Sigmoid colon (tissue), 7 donors: ENCODE measurements at places on chromosomes 12 and 14.
A peak's percentile ranks its signal among the peaks of the same experiment; 100 is the strongest.

DNA sequence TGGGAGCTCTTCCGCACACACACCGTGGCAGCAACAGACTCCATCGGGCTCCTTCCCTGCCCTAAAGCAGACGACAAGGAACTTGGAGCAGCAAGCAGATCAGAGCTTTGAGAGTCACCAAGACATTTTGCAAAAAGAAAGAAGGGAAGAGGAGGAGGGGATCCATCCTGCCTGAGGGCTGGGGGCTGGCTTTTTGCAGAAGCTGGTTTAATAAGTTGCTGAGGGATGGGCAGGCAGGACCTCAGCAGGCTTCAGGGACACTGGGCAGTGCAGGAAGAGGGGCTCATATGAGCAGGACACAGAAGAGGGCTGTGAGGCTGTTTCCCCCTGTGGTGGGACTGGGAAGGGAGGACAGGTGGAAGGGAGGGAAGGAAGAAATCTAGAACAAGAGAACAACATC, 133.4 kb upstream of the GSC start:
- no peaks in the 10 kb centered on the region for H3K27me3 ChIP-seq
- peak; percentile 34 for DNase-seq
- no peak overlapping the region for H3K4me3 ChIP-seq
- no peaks in the 10 kb centered on the region for H3K36me3 ChIP-seq

DNA sequence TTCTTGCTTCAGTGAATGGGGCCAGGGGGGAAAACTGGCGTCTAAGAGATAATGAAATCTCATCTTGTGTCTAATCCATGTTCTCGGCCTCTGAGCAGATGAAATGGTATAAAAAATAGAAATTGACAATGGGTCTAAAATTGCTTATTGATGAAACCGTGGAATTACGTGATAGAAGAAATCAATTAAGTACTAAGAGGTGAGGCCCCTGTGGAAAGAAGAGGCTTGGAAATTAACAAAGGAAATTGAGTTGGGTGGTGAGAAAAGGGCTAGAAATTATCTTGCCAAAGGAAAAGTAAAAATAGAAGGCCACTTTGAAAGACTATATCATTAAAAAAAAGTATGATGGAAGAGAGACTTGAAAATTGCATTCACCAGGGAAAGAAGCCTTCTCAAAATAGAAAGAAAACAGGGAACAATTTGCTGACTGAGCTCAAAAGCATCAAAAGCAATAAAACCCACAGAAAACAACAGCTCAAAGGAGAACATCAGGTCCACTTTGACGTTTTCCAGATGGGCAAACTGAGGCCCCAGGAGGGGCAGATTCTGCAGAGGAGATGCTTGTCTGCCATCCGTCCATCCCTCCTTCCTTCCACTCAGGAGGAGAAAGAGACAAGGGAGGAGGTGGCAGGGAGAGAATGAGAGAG, 226.1 kb upstream of the RTL1 start:
- H3K27me3 ChIP-seq = peaks cover 6% of the 10 kb centered on the region
- DNase-seq = no peak
- H3K4me1 ChIP-seq = no peaks in the 10 kb centered on the region

GRCh38 chr12:1972856-1973317, 31.4 kb downstream of the DCP1B start:
- H3K36me3 ChIP-seq = no peaks in the 10 kb centered on the region
- H3K4me1 ChIP-seq = no peaks in the 10 kb centered on the region
- H3K27ac ChIP-seq = peak overlapping the region; percentile 86
- H3K27me3 ChIP-seq = no peaks in the 10 kb centered on the region
- peak; percentile 95 for DNase-seq

DNA sequence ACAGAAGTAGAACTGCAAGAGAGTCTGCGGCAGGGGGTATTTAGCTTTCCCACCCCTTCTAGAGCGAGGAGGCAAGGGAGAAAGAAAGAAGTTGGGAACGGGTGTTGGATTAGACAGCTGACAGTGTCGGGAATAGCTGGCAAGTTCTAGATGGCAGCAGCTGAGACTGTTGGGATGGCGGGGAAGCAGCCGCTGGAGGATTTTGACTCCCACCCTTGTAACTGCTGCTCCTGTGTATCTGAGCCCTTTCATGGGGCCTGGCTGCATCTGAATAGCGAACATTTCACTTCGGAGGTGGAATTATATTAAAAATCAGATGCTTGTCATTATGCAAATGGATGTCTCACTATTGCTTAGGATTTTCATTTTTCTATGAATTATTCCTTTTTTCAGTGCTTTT, 104.6 kb downstream of the AACS start:
- no peaks in the 10 kb centered on the region for H3K4me1 ChIP-seq
- DNase-seq = no peak
- no peaks in the 10 kb centered on the region for H3K36me3 ChIP-seq
- H3K27ac ChIP-seq = no peak overlapping the region
- H3K27me3 ChIP-seq = no peaks in the 10 kb centered on the region

DNA sequence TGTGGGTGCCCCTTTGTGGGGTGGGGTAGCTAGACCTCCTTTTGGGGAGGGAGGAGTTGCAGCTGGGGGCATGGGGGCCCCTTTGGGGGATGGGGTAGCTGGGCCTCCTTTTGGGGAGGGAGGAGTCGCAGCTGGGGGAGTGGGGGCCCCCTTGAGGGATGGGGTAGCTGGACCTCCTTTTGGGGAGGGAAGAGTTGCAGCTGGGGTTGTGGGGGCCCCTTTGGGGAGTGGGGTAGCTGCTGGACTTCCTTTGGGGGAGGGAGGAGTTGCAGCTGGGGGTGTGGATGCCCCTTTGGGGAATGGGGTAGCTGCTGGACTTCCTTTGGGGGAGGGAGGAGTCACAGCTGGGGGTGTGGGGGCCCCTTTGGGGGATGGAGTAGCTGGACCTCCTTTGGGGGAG, 7.0 kb downstream of the NACA start:
- no peak overlapping the region for H3K4me3 ChIP-seq
- peaks cover 75% of the 10 kb centered on the region for H3K36me3 ChIP-seq
- H3K27me3 ChIP-seq = no peaks in the 10 kb centered on the region
- no peak for DNase-seq
- peaks cover 63% of the 10 kb centered on the region for H3K4me1 ChIP-seq

DNA sequence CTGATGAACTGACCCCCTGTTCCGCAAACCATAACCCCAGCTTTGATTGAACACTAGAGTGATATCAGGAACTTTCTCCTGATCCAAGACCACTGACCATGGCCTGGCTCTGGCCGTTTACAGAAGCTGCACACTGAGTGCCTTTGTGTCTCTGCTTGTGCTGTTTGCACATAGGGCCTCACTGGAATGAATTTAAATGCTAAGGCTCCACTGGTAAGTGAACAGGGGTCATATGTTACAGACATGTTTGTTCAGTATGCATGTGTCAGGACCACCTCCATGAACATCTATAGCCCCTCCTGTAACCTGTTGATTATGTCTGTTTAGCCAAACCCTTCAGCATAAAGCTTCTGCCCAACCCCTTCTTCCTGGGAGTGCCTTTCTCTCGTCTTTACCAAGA, 1239.8 kb downstream of the TMEM121 start:
- no peak overlapping the region for H3K4me3 ChIP-seq
- no peaks in the 10 kb centered on the region for H3K27me3 ChIP-seq
- DNase-seq = no peak
- no peaks in the 10 kb centered on the region for H3K36me3 ChIP-seq
- H3K4me1 ChIP-seq = no peaks in the 10 kb centered on the region
- no peak overlapping the region for H3K27ac ChIP-seq

GRCh38 chr12:470133-470532, 10.4 kb downstream of the B4GALNT3 start:
- H3K36me3 ChIP-seq = no peaks in the 10 kb centered on the region
- DNase-seq = no peak
- H3K4me1 ChIP-seq = no peaks in the 10 kb centered on the region
- no peaks in the 10 kb centered on the region for H3K27me3 ChIP-seq
- H3K4me3 ChIP-seq = no peak overlapping the region

GRCh38 chr12:80777587-80777986, 60.9 kb downstream of the MYF5 start:
- no peaks in the 10 kb centered on the region for H3K27me3 ChIP-seq
- peaks cover 14% of the 10 kb centered on the region for H3K4me1 ChIP-seq
- no peak overlapping the region for H3K4me3 ChIP-seq
- H3K27ac ChIP-seq = peak overlapping the region; percentile 58
- no peak for DNase-seq

DNA sequence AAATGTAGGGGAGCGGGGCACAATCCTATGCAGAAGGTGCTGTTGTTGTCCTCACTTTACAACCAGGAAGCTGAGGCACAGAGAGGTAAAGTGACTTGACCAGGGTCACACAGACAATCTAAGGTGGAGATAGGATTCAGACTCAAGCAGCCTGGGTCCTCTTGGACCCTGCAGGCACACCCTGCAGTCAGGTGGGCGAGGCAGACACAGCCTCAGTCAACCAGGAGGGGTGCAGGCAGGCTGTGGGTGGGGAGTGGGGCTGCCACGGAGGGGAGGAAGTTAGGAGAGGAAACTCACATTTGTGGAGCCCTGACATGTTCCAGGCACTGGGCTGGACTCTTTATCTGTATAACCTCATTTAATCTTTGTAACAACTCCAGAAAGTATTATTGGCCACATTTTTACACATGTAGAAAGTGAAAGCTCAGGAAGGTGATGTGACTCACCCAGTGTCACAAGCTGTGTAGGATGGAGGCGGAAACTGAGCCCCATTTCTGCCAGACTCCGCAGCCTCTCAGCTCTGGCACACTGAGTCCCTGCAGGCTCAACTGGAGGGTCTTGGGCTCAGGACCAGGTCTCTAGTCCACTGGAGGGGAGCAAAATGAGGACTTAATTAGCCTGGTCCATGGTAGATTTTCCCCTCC, 24.9 kb upstream of the CHGA start:
- no peak overlapping the region for H3K27ac ChIP-seq
- DNase-seq = no peak
- no peak overlapping the region for H3K4me3 ChIP-seq
- no peaks in the 10 kb centered on the region for H3K36me3 ChIP-seq
- no peaks in the 10 kb centered on the region for H3K4me1 ChIP-seq

- H3K27me3 ChIP-seq = no peaks in the 10 kb centered on the region
- no peaks in the 10 kb centered on the region for H3K36me3 ChIP-seq
- no peak overlapping the region for H3K4me3 ChIP-seq
- no peak for DNase-seq
- H3K4me1 ChIP-seq = no peaks in the 10 kb centered on the region
- H3K27ac ChIP-seq = no peak overlapping the region
Observed at GRCh38 chr14:83828406-83828805, 1701.5 kb upstream of the FLRT2 start.
